Renal cortical epithelial cell (primary cell): ENCODE measurements at places on chromosomes 11 and 22. TPM values are rescaled to one million over a fixed set of nuclear protein-coding genes. Genes with fewer than 3 reads are reported as not detected.

- no peak for DNase-seq
Observed at GRCh38 chr11:10453261-10453660, 1.8 kb upstream of the AMPD3 start.

GRCh38 chr11:28999620-29000019, 891.4 kb downstream of the METTL15 start:
- no peak for DNase-seq

GRCh38 chr22:36885474-36885873, 24.7 kb downstream of the NCF4 start:
- no peak for DNase-seq

- DNase-seq = peak; percentile 2
Observed at GRCh38 chr11:22389526-22390282, 51.5 kb downstream of the SLC17A6 start.

GRCh38 chr22:25172153-25172552, 27.5 kb upstream of the CRYBB3 start:
- peak; percentile 11 for DNase-seq

Gene AQP11
- 2.1 and 3.8 TPM in 2 replicates for total RNA-seq

Gene SLC7A4
- total RNA-seq = 0.20 TPM in 1 of 2 replicates, not detected in the other

Gene OR10A4
- total RNA-seq = not detected in 2 replicates
